ENCODE measurements at places on chromosomes 5 and 9.
A peak's percentile ranks its signal among the peaks of the same experiment; 100 is the strongest.

DNA sequence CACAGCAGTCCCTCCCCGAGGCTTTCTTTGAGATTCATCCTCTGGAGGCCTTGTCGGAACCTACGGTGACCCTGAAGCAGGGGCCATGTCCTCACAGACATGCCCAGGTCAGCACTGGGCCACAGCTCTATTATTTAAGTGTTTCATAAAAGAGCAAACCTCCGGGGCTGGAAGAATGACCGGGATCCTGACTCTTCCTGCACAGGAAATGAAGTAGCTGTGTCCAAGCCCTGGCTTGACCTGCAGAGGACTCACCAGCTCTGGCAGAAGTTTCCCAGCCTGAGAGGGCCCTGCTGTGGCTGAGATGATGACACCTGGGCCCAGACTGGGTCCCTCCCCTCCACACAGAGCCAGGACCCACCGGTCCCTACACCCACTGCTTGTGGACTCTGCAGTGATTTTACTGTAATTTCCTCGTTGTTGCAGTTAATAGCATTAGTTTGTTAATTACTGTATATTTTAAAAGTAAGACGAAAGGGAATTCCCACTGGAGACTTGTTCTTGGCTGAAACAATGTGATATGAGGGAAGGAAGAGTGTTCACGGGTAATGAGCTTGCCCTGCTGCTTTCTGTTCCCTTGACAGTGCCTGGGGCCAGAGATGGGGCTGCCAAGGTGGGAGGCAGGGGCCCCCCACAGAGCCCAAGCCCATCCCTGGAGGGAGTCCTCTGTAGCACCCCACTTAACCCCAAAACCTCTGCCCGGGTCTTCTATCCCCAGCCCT is 72.2 kb downstream of the PCDH1 start:
- no peak for DNase-seq

DNA sequence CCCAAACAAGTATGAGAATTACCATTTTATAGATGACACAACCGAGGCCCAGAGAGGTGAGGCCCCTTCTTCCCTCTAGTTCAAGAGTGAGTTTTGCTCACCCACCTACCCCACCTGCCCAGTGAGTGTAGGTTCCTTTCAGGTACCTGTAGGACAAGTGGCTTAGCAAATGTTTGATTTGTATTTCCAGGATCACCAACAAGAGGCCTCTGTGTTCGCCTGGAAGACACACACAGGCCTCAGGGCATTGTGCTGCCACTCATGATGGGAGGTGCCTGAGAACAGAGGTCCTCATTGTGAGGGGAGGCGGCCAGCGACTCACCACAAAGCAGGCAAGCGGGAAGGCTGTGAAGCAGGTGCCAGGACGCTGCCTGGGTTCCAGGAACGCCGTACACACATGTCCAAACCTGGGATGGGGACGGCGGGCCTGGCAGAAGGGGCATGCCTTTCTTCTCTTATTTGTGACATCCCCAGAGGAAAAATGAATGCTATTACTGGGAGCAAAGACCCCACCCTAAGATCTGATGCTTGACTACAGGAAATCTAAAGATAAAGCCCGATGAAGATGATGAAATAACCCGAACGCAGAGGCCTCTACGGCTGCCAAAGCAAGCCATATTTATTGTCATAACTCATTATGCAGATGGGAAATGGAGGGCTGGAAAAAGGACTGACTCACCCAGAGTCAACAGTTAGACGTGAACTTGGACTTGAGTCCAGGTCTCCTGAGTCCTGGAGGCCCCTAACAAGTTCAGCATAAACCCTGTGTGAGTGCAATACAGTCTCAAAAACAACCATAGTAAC is 60.2 kb upstream of the SLC25A51 start:
- DNase-seq: no peak

- no peak for DNase-seq
These were observed 75.1 kb downstream of the FGF18 start for GRCh38 chr5:171494452-171495121.

DNA sequence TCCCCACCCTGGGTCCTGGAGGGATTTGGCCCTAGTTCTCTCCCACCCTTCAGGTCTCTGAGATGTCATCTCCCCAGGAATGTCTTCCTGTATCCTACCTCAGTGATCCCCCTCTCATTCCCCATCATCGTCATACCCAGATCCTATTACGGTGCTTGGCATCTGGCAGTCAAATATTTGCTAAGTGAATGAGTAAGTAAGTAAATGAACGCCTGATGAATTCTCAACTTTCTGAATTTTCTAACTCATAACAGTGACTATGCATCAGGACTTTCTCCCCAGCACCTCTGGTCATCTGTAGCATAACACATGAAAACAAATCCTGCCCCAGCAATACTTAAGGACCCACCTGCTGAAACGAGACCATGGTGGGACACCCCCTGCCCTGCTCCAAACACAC is 244.2 kb downstream of the EBF1 start:
- DNase-seq: no peak

- no peak for DNase-seq
These were observed 127.8 kb upstream of the PAM start for GRCh38 chr5:102627315-102627714.

DNA sequence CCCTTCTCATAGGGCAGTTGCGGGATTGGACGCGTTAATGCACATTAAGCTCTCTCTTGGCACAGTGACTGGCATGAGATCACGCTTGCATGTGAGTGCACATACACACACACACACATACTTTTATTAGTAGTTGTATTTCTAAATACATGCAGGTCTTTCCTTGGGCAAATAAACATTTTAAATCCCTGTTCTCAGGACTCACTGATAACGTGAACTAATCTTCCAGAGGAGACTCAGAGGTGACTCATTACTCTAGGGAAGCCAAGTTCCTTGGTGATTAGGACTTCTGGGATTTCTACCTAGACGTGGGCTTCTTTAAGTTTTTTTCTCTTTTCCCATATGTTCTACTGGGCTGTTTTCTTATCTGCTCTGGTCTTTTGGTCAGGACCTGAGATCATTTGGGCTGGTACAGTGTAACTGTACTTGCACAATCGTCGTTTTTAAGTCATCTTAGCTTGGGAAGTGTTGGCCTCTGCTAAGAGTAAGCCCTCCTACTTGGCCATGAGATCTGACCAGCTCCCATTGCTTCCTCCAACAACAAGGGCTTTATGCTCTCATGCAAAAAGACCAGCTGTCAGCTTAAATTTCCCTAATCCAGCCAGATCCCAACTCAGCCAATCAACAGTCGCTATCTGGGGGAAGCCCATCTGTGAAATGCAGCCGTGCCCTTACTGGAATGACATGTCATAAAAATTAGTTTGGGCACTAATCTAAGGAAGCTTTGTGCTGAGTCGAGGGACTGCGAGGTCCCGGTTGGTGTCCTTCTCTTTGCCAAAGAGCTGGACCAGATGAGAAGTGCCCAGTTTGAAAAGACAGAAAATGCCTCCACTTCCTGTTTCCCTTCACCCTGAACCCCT is 176.4 kb upstream of the ANKRD55 start:
- no peak for DNase-seq

GRCh38 chr5:50623666-50624065 is 42.8 kb upstream of the PARP8 start:
- DNase-seq: no peak

DNA sequence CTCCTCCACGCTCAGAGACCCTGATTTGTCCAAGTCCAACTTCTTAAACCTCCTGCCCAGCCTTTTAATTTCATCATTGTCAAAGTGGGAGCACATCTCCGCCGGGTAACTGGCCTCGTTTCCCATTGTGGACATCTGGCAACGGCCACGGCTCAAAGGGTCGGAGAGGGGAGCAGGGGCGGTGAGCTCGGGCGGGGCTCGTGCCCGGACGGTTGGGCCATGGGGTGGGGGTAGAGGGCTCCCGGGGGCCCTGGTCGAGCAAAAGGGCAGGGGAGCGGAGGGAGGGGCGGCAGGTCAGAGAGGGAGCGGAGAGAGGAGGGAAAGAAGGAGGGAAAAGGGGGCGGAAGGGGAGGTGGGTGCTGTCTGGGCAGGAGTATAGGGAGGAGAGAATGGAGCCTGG is at the start of gene PPP3R2:
Gene PPP3R2 (minus strand): TSS at position 174 of the 400 bp plus-strand sequence. CDS start 48 bp downstream, at position 126.
- no peak for DNase-seq

DNA sequence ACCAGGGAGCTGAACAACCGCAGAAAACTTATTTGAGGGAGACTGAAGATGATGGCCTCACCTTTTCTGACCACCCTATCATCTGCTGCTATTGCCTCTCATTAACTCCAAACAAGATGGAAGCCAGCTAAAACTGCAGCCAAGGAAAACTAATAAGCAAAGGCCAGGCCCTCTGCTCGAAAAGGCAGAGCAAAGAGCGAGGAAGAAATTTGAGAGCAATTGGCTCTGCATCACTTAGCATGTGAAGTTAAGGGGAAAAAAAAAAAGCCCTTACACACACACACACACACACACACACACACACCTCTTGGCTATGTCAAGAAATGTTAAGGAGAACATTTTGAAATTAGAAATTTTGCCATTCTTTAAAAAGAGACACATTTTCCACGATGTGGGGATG is 228.1 kb upstream of the CYLC2 start:
- no peak for DNase-seq

DNA sequence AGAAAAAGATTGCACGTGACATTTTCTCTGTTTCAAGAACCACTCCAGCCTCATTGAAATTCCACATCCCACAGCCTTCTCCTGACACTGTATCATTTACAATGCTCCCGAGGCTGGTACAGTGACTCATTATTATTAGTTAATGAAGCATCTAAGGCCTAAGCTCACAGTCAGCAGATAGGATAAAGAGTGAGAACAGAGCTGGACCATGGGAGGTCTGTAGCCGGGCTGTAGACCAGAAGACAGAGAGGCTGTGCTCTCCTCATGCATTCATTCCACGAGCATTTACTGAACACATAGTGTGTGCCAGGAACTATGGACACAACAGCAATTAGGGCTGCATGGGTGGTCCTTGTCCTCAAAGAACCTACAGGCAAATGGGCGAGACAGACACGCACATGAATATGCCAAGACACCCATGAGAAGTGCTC is 47.3 kb upstream of the GALNT10 start:
- no peak for DNase-seq

DNA sequence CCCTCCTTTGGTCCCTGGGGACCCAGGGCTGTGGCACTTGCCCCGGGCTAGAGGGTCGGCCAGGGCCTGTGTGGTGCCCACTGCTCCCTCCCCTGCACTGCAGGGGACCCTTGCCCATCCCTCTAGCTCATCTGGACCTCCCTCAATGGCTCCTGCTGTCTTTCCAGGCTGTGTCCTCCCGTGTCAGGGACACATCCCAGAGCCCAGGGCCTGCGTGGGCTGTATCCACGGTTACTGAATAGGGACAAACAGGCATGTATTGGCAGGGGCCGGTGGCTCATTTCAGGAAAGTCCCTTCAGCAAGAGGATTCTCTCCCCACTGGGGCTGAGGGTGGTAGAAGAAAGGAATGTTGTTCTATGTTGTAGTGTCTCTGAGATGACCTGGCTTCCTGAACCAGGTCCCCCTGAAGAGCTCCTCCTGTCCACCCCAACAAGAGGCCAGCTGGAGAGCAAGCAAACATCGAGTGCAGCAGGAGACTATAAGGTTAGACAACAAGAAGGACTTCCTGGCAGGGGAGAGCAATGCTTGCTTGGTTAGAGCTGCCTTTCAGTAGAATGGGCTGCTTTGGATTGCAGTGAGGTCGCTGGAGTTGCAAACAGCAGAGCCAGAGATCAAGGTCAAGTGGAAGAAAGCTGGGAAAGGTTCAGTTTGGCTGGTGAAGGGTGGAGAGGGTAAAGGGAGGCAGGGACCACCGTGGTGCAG is 1.0 kb upstream of the CRB2 start:
- DNase-seq: no peak

- DNase-seq: no peak
These were observed 1259.9 kb downstream of the CDH12 start for GRCh38 chr5:21593261-21593660.

GRCh38 chr5:14457476-14457875 is 124.1 kb upstream of the OTULINL start:
- no peak for DNase-seq

GRCh38 chr9:95433096-95433819 is 83.5 kb downstream of the PTCH1 start:
- DNase-seq: no peak

DNA sequence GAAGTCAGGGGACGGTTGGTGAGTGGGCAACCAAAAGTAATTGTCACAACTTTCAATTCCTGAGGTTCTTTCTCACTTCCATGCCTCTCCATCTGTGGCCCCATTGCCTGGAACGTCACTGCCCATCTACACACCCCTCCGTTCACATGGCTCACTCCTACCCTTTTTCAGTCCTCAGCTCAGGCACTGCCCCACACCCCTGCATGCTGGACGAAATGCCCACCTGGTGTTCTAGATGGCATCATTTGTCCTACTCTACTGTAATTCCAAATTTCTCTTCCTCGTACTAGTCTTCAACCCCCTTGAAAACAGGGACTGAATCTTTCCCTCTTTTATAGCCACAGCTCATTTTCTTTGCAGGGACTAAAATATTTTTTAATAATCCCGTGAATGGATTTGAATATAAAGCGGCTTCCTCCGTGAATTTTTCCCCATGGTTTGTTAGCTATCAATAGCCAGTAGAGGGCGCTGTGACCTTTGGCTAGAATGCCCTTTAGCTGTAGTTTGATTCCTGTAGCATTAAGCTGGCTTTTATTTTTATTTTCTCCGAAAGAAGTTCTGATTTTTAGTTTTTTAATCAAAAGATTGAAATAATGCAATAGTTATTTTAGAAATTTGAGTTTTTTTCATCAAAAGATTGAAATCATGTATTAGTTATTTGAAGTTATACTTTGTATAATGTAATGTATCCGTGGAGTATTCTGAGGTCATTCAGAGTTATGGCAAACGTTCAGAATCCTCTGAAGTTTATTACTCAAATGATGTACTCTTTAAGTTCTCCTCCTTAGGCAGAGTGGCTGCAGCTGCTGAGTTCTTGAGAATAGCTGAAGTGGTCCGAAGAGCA is 232.1 kb downstream of the SH3GL2 start:
- DNase-seq: peak; percentile 17

GRCh38 chr5:147508711-147509040 is 1.2 kb downstream of the DPYSL3 start:
- no peak for DNase-seq

GRCh38 chr5:115463983-115464382 is 80.6 kb downstream of the FEM1C start:
- no peak for DNase-seq

DNA sequence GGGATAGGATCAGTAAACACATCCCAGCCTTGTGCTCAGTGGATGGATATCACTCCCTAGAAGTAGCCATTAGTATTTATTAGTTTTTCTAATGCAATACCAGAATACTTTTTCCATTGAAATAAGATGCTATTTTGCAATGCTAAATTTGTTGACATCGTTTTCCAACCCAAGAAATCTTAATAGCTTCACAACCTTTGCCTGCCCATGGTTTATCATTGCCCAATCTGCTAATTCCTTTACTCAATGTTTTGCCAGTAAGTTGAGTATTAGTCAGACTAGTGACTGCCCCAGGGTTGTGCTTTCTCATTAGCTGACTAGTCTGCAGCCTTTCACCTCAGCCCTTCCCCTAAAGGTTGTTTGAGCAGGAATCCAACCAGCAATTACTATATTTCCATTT is 62.9 kb downstream of the NREP start:
- DNase-seq: no peak
